ENCODE measurements at places on chromosomes 2 and 18. TPM values are rescaled to one million over a fixed set of nuclear protein-coding genes. Genes with fewer than 3 reads are reported as not detected.
A peak's percentile ranks its signal among the peaks of the same experiment; 100 is the strongest.

The NEU2 gene
- total RNA-seq = not detected

DNA sequence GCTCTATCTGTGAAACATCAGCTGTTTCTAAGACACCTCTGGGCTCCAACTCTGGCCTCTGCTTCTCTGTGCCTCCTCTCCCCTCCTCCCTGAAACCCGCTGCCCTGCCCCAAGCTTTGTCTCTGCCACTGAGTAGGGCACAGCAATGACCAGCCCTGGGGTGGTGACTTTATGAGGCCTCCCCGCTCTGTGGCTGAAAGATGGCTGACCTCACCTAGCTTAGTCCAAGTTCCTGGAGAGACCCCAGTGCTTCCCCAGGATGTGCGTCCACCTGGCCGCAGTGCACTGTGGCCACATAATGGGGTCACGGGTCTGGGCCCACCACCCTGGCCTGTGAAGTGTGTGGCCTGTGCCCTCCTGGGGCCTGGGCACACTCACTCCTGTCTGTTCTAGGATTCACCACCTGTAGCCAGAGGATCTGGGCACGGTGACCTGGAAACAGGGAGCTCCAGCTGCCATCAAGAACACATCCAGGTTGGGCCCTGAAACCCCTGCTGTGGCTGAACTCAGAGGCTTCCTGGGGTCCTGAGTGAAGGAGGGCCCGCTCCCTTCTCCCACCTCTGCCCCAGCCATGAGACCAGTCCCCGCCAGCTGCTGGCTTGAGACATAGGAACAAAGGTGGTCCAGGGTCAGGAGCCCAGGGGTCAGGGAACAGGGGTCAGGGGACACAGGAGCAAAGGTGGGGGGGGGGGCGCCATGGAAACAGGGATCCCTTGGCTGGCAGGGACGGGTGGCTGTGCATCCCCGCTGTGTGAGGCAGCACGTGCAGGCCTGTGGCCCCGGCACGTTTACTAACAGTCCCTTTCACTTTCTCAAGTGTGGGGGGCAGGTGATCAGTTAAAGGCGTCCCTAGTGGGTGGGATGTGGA lies 29.3 kb upstream of the OTOS start:
- no peak for ATAC-seq

- peak; percentile 50 for ATAC-seq
Observed at GRCh38 chr18:45670281-45670962, 53.6 kb upstream of the SLC14A1 start.

- ATAC-seq = no peak
Observed at GRCh38 chr2:145849466-145849865, 1329.5 kb upstream of the ZEB2 start.

GRCh38 chr2:43465234-43465633 lies 130.6 kb downstream of the THADA start:
- ATAC-seq = no peak

Data from motor neuron (in vitro differentiated cells).